ENCODE measurements at places on chromosomes 16 and 17.

DNA sequence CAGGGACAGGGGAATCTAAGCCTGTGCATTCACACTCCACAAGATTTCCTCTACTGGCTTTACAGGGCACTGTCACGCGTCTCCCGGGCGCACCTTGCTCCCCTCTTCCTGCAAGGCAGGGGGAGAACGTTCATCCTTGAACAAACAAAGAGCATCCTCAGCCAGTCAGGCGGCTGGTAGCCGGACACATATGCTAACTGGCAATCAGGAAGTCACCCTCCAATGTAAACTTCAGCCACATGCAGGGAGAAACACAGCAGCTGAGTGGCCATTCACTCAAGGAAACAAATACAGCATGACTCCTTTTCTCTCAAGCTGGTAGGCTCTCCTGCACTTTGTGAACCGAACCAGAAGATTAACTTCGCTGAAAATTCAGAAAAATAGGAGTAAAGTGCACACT is 10.8 kb upstream of the HSBP1 start:
- DNase-seq, result no peak

GRCh38 chr17:29205047-29205446 is 24.8 kb upstream of the MYO18A start:
- no peak for DNase-seq

DNA sequence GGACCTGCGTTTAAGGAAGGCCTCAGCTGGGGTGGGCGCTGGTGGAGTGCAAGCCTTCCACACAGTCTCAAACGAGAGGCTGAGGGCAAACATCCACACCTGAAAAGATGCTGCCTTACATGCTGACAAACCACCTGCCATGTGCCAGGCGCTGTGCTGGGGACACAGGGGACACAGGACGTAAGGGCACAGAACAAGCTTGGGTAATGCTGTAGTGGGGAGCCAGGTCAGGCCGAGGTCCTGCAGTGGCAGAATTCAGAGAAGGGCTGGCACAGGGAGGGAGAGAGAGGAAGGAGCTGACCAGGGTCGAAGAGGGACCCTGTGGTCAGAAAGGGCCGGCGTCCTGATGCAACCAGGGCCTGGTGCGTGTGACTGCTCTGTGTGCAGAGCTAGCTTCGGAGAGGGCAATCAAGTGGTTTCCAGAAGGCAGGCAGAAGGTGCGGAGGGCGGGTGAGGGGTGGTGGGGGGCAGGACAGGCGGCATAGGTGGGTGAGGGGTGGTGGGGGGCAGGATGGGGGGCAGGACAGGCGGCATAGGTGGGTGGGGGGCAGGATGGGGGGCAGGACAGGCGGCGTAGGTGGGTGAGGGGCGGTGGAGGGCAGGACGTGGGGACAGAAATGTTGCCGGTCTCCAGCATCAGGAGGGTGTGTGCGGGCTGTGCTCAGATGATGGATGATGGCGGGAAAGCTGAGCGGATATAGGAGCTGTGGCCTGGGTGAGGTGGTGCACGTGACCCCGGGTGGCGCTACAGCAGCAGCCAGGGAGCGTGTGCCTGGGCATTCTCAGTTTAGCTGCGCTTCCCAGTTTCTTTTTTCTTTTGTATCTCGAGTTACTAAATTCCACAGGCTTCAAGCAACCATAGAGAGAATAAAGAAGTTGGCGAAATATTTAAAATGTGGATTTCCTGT is 18.8 kb downstream of the TELO2 start:
- no peak for DNase-seq

DNA sequence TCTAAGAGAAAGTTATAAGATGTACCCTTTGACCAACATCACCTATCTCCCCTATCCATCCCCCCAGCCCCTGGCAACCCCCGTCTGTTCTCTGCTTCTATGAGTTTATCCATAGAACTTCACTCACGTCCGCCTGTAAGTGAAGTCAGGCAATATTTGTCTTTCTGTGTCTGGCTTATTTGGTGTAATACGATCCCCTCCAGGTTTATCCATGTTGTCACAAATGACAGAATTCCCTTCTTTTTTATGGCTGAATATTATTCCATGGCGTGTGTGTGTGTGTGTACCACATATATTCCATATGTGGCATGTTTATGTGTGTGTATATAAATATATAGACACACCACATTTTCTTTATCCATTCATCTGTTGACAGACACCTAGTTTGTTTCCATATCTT is 339.7 kb downstream of the CPPED1 start:
- no peak for DNase-seq
